ENCODE measurements at places on chromosomes 2 and 18. TPM values are rescaled to one million over a fixed set of nuclear protein-coding genes. Genes with fewer than 3 reads are reported as not detected.

GRCh38 chr2:233672886-233673285, 1.2 kb downstream of the UGT1A9 start:
- DNase-seq = no peak

- no peak for DNase-seq
These were observed 35.5 kb downstream of the ZNF532 start for GRCh38 chr18:58900015-58900649.

- DNase-seq = no peak
These were observed 36.6 kb upstream of the AAK1 start for GRCh38 chr2:69680001-69680675.

Gene EGR4
- not detected for polyA plus RNA-seq

Gene RNF125
- 0.62 TPM for polyA plus RNA-seq

DNA sequence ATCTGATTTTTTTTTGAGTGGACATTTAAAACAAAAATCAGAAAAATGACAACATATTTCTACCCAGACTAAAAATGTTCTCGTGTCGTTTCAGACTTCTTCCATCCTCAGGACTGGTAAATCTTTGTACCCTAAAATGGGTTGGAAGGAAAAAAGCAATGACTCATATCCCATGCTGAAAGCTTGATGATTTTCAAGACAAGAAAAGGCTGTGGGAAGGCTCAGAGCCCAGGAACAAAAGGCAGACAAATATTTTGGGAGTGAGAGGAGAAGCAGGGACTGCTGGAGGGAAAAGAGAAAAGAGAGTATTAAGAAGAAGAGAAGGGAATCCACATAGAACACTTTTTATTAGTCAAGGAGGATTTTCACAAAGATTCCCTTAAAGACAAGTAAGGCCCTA, 77.1 kb upstream of the CTAGE1 start:
- no peak for DNase-seq

- DNase-seq = no peak
These were observed 194.8 kb downstream of the TPGS2 start for GRCh38 chr18:36633961-36634412.

DNA sequence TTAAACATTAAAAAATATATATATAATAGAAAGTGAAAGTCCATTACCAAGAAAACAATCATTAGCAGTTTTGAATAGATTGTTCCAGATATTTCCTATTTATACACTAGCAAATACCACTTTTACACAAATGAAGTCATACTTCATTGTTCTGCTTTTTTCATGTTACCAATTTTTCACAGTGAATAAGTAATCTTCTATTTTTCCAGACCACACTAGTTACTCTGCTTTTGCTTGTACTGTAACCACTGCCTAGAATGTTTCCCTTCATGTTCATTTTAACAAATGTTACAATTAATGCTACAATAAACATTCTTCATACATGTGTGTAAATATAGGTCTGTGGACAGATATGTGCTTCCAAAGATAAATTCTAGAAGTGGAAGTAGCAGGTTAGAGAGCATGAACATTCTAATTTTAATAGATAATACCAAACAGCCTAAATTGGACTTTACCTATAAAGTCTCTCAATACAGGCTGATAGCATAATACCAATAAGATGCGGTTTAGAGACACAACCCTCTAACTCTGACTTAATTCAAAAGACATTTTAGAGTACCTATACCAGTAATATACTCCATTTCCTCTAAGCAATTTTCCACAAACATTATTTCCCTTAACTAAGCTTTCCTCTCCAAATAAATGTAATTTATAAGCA, 17.0 kb downstream of the ITSN2 start:
- no peak for DNase-seq

Gene G6PC2
- not detected for polyA plus RNA-seq

Gene DYSF
- 11.3 TPM for polyA plus RNA-seq

DNA sequence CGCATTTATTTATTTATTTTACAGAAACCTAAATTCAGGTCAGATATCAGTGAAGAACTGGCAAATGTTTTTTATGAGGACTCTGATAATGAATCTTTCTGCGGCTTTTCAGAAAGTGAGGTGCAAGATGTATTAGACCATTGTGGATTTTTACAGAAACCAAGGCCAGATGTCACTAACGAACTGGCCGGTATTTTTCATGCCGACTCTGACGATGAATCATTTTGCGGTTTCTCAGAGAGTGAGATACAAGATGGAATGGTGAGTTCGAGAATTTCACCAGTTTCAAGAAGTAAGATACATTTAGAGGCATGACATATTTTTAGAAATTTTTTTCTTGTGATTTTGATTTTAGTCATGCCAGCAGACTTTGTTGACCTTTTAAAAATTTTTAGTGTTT, 4.6 kb downstream of the CDCA7 start:
- no peak for DNase-seq

Gene CCDC150
- 7.3 TPM for polyA plus RNA-seq

- DNase-seq = no peak
These were observed 47.3 kb downstream of the SOCS6 start for GRCh38 chr18:70335892-70336726.

DNA sequence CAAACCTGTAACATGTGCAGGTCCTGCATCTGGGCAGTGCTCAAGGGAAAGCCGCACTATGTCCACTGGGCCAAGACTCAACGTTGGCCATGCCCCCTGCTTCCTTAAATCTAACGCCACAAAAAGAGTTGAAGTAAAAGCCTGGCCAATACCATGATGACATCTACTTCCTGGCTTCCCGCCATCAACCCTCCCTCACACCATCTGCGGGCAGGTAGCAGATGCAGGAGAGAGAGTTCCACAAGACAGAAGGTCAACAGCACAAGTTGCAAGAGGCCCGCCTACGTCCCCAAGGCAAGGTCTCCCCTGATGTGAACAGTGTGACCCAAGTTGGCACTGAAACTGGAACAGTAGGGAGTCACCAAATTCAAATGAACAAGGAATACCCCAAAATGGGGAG, 48.4 kb downstream of the ABCG8 start:
- DNase-seq = no peak

Gene ALPP
- polyA plus RNA-seq = not detected

GRCh38 chr2:197628043-197628500, 47.3 kb downstream of the RFTN2 start:
- no peak for DNase-seq

DNA sequence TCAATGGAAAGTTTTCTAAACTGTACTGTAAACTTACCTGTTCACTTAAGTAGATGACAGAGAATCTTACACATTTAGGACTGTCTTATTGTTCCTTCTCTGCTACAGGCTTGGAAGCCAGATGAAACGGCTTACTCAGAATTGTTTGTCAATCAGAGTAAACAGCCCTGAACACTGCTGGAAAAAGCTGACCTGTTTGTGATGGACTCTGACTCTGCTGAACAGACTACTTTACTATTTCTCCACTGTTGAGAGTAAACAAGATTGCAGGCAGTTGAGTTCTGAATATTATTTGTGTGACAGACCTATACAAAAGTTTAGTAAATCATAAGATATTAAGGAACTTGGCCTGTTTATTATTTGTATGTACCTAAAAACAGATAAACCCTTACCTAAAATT, 99.0 kb downstream of the NOL10 start:
- no peak for DNase-seq

- DNase-seq = peak; percentile 68
These were observed 539.5 kb downstream of the NRXN1 start for GRCh38 chr2:50492477-50492851.

DNA sequence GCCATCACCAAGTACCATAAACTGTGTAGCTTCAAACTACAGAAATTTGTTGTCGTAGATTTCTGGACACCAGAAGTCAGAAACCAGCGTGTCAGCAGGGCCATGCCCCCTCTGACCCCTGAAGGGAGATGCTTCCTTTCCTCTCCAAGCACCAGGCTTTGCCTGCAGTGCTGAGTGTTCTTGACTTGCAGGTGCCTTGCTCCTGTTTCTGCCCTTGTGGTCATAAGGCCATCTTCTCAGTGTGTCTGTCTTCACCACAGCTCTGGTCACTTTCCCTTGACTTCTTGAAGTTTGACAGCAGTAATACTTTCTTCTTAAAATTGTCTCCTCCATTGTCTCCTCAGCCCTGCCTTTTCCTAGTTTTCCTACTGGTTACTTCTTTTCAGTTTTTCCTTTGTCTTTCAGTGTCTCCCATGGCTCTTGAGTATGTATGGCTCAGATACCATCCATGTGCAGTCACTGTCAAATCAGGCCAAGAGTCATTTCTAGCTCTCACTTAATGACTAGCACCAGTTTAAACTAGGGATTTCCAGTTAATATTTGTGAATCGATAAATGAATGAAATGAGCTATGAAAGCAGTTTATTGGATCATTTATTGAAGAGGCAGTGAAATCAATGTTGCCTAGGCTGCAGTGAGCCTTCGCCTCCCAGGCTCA, 91.2 kb upstream of the RANBP2 start:
- DNase-seq = no peak

DNA sequence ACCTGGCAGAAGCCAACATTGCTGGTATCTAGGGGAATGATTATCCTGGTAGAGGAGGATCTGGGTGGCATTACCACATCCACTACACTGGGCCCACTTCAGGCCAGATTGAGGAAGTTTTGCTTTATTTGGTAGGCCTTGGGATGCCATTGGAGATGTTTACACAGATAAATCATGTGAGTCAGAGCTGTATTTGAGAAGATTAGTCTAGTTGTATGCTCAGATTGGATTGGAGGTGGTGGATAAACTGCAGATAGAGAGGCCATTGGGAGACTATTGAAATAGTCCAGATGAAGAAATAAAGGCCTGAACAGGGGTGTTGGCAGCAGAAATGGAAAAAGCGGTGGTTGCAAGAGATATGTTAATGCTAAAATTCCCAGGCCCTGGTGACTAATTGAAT, 81.5 kb downstream of the EFEMP1 start:
- no peak for DNase-seq

Gene SRBD1
- polyA plus RNA-seq = 5.4 TPM

DNA sequence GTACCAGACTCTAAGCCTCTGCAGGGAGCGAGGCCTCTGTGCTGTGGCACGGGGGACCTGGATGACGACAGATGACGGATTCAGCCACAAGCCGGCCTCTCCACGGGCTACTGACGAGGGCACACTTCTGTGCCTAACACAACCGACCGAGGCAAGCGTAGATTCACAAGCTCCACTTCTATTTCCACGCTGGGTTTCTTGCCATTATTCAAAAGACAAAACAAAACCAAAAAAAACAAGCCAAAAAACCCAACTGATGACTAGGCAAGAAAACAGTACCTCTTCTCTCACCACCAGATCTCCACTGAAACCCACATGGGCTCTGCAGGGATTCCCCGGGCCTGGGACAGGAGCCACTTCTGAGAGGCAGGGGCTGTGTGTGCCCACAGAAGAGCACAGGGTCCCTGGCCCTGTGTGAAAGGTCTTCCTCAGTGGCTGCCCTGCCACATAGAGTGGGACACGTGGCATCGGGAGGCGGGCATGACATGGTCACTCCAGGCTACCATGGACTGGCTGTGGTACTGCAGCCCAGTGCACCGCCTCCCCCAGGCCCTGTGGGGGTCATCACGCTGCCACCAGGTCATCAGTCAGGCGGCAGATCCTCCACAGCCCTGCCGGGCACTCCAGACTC, 254.7 kb downstream of the HDAC4 start:
- no peak for DNase-seq

GRCh38 chr2:234403074-234403473, 93.8 kb downstream of the ARL4C start:
- DNase-seq = no peak

Gene CHRND
- not detected for polyA plus RNA-seq

DNA sequence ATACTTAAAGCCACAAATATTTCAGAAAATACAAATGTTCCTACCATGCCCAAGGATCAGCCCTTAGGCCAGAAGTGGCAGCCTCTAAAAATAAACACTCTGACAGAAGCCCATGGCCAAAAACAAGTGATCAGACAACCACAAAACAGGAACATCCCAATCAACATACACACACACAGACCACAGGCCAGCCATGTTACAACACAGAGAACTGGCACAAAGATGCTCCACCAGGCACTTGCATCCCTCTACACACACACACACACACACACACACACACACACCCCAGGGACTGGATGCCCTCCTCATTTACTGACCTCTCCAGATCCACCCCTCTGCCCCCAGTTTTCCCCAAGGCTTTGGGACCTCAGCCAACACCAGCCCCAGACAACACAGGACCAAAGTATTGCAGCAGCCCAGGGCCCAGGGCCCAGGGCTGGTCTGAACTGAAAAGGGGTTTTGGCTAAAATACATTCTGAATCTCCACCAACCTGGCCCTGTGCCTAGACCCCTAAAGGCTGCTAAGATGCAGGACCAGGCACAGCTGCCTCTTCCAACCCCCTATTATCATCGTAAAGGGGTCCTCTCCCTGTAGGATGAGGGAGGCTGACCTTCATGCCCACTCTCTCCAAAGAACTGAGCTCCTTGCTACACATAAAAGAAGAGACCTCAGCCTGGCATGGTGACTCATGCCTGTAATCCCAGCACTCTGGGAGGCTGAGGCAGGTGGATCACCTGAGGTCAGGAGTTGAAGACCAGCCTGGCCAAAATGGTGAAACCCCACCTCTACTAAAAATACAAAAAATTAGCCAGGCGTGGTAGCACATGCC, 151.4 kb downstream of the TNS1 start:
- no peak for DNase-seq

DNA sequence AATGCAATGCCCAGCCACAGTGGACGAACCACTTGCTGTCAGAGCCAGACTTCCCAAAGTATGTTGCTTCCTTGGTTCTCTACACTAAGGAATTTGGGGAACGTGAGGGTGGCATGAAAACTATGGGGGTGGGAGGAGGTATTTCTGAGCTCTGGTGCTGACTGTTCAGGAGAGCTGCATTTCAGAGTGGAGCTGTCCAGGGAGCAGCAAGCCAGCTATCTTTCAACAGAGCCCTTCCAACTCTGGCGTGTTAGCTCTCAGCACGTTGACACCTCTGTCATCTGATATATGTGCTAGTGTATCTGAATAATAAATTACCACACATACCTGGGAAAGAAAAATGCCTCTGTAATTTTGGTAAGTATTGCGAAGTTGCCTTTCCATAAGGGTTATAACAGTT, 66.1 kb downstream of the SAP130 start:
- no peak for DNase-seq

- DNase-seq = no peak
These were observed 17.3 kb upstream of the PSD4 start for GRCh38 chr2:113156278-113157117.

GRCh38 chr2:200454927-200455801, 54.7 kb downstream of the KCTD18 start:
- DNase-seq = no peak

Gene TEKT4
- not detected for polyA plus RNA-seq

DNA sequence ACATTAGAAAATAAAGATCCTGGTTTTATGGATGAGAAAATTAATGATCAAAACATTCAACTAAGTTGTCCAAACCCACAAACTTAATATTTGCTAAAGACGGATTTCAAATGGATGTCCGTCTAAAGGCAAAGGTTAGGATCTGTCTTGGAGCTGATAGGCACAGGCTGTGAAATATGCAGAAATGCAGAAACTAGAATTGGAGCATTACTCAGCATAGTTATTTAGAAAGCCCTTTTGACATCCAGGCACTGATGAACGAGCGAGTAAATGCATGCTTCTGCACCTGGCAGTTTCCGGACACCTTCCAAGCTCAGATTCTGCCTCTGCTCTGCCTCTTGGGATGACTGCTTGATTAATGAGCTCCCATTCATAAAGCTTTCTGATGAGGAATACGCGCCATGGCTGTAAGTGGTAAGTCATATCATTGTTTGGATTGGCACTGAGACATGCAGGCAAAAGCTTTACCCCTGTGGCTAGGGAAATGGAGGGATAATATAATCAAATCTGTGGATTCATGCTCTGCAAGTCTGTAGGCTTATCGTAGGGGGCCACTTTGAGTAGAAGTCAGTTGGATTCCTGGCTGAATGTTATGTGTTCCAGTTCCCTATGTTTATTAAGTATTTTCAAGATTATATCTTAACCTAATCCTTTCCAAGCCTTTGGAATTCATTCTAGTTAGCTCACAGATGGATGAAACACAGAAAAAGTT, 2176.3 kb upstream of the CELF4 start:
- DNase-seq = peak; percentile 15

- DNase-seq = no peak
These were observed 130.7 kb downstream of the ASB1 start for GRCh38 chr2:238557431-238557830.

Data from kidney (tissue), 22 donors.